ENCODE measurements at places on chromosomes 6 and 20. TPM values are rescaled to one million over a fixed set of nuclear protein-coding genes. Genes with fewer than 3 reads are reported as not detected.

The HLA-DQB1 gene
- total RNA-seq = not detected

The LY6G6D gene
- total RNA-seq = not detected

The C2 gene
- total RNA-seq = not detected

The RAET1E gene
- total RNA-seq = 0.29 TPM

The FLRT3 gene
- total RNA-seq = 0.96 TPM

The PSMB9 gene
- total RNA-seq = 2.9 TPM

The TRAPPC3L gene
- 0.33 TPM for total RNA-seq

The PRSS16 gene
- total RNA-seq = not detected

The RPP21 gene
- total RNA-seq = 34.3 TPM

The SLC17A9 gene
- total RNA-seq = 17.7 TPM

The TGM2 gene
- 938 TPM for total RNA-seq

The WFDC12 gene
- not detected for total RNA-seq

The CALHM6 gene
- 0.33 TPM for total RNA-seq

The SLC13A3 gene
- under 0.01 TPM for total RNA-seq

The KIF6 gene
- total RNA-seq = not detected
